ENCODE measurements at places on chromosomes 2 and 18.

DNA sequence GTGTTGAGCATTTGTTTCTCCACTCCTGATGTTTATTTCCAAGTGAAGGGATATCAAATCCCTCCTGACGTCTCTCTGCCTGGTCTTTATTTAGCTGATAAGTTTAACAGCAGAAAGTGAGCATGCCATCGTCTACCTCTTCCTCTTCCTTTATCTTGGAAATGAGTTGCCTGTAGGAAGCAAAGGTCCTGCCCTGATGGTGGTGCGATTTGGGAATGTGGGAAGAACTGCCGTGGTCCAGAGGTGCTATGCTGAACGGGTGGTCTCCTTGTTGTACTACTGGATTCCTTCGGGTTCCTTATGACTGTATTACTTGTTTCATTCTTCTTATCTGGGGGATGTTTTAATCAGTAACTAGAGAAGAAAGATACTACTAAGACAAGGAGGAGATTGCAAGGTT, 217.5 kb downstream of the PMAIP1 start:
- no peak for DNase-seq

DNA sequence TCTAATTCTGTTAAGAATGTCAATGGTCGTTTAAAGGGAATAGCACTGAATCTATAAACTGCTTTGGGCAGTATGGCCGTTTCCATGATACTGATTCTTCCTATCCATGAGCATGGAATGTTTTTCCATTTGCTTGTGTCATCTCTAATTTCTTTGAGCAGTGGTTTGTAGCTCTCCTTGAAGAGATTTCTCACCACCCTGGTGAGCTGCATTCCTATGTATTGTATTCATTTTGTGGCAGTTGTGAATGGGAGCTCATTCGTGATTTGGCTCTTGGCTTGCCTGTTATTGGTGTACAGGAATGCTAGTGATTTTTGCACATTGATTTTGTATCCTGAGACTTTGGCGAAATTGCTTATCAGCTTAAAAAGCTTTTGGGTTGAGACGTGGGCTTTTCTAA, 38.3 kb upstream of the WDR75 start:
- no peak for DNase-seq

GRCh38 chr2:100882645-100883613, 63.0 kb downstream of the NPAS2 start:
- DNase-seq, result peak; percentile 84

GRCh38 chr18:59783138-59783537, 85.9 kb upstream of the CCBE1 start:
- DNase-seq, result peak; percentile 45

GRCh38 chr18:24234330-24234729, 95.5 kb downstream of the CABYR start:
- DNase-seq, result no peak

DNA sequence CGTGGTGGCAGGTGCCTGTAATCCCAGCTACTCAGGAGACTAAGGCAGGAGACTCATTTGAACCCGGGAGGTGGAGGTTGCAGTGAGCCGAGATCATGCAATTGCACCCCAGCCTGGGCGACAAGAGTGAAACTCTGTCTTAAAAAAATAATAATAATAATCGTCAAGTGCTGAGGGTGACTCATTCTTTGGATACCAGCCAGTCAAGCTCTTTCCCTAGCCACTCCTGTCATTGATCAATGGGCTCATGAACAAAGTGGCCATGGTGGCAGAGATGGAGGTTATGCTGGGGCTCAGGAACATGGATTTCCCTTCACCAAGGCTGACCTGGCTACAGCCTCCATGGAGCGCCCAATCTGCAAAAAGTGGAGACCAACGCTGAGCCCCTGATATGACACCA, 94.5 kb upstream of the HAAO start:
- no peak for DNase-seq

- DNase-seq, result no peak
These were observed 805.2 kb downstream of the SLC4A3 start for GRCh38 chr2:220432645-220433044.

- DNase-seq, result no peak
These were observed 102.3 kb downstream of the TGIF1 start for GRCh38 chr18:3552305-3552704.
